ENCODE measurements at places on chromosomes 12 and 14. TPM values are rescaled to one million over a fixed set of nuclear protein-coding genes. Genes with fewer than 3 reads are reported as not detected.

OASL gene
- total RNA-seq, result 3.1 TPM

PTPRQ gene
- 1.3 TPM for total RNA-seq

TTLL5 gene
- total RNA-seq, result 30.1 TPM

GRCh38 chr12:120928864-120929652 is 24.9 kb upstream of the SPPL3 start:
- peak; percentile 25 for DNase-seq

DNA sequence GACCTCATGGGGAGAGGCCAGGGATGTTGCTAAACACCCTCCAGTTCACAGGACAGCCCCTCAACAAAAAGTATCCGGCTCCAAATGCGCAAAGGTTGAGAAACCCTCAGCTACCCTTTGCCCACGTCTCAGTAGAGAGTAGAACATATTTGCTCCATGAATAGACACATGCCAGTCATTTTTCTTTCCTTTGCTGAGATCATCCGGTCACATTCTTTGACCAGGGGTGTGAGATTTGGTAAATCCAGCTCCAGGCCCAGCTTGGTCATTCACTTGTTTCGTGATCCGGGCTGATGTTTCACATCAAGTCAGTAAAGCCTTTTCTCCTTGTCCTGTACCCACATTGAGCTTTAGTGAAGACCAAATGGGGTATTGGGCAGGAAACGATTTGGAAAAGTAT is 83.6 kb upstream of the LHX5 start:
- DNase-seq, result no peak

GRCh38 chr12:3921151-3921471 is 47.9 kb upstream of the PARP11 start:
- DNase-seq, result no peak

GRCh38 chr14:75279153-75279762 is 630 bp downstream of the FOS start:
- peak; percentile 84 for DNase-seq

- no peak for DNase-seq
Observed at GRCh38 chr14:52051871-52052270, 17.0 kb downstream of the NID2 start.

- DNase-seq, result no peak
Observed at GRCh38 chr12:64455506-64455905, 3.6 kb downstream of the TBK1 start.

DNA sequence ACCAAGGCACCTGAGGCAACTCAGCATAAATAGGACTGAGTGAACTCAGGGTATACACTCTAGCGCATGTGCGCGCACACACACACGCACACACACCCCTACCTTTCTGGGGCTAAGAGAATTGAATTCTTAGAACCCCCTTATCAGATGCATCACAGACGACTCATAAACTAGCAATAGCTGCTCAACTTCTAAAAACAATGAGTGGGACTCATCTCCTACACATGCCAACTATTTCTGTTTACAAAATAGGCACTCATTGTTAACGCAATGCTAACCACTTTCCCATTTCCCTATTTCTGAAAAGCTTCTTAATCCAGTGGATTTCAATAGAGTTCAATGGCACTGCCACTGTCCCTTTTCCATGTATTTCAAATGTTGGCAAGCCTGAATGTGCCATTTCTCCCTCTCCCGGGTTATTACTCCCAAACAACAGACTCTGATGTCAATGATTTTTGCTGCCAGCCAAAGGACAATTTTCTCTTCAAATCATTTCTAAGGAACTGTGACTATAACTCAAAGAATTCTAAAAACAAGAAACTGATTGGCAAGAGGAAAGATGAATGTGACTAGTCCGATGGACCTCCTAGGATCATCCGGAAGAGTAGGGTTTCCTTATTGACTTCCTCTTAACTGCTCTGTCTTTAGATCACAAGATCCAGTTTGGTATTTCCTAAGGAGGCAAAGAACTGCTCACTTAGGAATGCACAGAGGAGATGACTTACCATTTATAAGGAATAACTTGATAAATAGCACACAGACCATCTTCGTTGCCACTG is 48.8 kb downstream of the SLC38A1 start:
- DNase-seq, result no peak

DNA sequence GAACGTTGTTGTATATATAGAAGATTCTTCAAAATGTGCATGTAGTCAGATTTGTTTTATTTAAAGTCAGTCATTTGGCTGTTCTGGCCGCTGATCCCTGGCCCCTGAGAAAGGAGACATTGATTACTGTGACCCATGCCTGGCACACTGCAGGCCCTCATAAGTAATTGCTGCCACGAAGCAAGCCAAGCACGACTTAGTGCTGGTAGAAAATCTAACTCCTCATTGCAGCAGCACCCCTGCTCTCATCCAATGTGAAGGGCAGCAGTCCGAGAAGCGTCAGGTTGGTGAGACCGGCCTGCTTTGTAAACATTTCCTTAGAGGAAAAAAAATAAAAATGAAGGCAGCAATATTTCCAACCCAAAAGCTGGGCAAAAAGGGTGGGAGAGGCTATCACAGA is 22.8 kb upstream of the TMTC2 start:
- DNase-seq, result no peak

- DNase-seq, result no peak
Observed at GRCh38 chr14:73739174-73739898, 25.2 kb upstream of the PNMA1 start.

DNA sequence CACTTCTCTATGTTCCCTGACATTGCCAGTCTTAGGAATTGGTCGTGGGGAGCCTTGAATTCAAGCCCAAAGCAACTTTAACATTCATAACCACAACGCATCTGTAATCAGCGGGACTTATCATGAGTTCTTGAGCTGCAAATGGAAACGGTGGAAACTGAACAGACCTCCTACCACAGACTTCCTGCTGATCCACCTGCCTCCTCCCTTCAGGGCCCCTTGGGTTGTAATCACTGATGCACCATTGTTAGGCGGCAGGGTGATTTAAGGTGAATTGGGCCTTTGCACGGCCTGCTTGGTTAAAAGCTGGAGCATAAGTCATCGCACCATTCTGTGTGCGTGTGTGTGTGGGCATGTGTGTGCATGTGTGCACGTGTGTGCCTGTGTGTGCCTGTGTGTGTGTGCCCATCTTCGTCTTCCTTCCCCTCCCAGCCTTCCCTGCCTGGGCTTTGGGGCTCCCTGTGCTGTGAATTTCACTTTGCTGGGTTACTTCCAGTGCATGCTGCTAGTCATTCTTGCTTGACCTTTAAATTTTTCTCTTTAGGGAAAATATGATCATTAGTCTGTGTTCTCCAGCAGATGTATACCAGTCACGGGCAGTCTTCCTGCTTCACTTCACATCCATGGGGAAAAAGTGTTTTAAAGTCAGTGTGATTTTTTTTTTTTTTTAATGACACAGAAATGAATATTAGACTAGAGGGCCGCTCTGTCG is 29.1 kb downstream of the CHST11 start:
- no peak for DNase-seq

DNA sequence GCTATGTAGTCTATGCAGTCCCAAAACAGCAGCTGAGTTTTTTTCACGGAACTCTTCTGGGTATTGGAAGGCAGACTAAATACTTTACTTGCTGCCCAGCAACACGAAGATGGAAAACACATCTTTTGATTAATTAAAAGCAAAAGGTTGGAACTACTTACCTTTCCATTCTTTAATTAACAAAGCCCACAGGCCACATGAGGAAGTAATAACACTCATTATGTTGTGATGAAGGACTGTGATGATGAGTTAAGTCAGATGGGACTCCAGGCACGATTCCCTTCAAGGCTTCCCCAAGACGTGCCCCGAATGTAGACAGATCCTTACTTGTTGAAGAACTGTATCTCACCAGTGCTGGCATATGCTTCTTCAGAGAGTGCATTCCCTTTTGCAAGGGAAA is 129.0 kb downstream of the WIF1 start:
- no peak for DNase-seq

GRCh38 chr12:54736549-54736948 is 88.4 kb upstream of the DCD start:
- no peak for DNase-seq

GRCh38 chr12:129862561-129863175 is 41.2 kb downstream of the TMEM132D start:
- DNase-seq, result no peak

DNA sequence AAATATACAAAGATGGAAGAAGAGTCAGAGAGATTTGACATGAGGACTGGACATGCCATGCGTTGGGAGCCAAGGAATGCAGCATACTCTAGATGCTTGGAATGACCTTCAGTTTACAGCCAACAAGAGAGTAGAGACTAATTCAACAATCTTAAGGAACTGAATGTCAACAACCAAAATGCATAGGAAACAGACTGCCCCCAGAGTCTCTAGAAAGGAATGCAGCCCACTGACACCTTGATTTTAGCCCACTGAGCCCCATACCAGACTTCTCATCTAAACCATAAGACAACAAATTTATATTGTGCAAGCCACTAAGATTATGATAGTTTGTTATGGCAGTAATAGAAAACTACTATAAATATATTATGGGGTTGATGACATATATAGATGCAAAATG is 611.2 kb downstream of the RPS29 start:
- no peak for DNase-seq

DNA sequence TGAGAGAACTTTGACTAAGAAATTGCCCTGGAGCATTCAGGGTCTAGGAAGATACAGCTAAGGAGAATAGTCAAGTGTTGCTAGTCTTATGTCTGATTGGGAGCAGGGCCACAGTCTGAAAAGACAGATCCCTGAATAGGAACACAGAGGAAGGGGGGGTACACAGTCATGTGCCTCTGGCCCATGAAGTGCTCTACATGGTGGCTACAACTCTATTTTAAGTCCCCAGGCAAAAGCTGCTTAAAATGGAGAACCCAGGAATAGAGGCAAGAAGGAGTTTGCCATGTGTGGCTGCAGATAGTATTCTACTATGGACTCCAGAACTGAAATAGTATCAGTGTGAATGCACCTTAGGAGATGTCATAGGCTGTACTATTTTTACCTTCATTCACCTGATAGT is 118.0 kb upstream of the NPAS3 start:
- no peak for DNase-seq

- DNase-seq, result no peak
Observed at GRCh38 chr14:61555056-61555838, 140.1 kb upstream of the HIF1A start.

GRCh38 chr12:111056618-111057521 is 136.5 kb upstream of the MYL2 start:
- DNase-seq, result no peak

DNA sequence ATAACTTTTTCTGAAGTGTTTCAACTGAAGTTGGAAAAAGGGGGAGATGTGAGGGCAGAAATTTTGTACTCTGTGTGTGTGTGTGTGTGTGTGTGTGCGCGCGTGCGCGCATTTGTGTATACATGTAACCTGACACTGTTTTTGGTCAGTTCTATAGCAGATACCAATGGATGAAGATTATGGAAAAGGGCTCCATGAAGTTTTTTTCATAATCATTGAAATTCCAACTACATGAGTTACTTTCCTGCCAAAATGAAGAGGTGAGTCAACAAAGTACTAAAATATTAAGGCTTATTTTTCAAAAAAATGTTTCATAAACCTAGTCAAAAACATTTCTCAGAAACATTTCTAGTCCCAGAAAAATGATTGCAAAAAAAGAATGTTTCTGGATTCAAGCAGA is 25.7 kb upstream of the CERS5 start:
- DNase-seq, result no peak

DNA sequence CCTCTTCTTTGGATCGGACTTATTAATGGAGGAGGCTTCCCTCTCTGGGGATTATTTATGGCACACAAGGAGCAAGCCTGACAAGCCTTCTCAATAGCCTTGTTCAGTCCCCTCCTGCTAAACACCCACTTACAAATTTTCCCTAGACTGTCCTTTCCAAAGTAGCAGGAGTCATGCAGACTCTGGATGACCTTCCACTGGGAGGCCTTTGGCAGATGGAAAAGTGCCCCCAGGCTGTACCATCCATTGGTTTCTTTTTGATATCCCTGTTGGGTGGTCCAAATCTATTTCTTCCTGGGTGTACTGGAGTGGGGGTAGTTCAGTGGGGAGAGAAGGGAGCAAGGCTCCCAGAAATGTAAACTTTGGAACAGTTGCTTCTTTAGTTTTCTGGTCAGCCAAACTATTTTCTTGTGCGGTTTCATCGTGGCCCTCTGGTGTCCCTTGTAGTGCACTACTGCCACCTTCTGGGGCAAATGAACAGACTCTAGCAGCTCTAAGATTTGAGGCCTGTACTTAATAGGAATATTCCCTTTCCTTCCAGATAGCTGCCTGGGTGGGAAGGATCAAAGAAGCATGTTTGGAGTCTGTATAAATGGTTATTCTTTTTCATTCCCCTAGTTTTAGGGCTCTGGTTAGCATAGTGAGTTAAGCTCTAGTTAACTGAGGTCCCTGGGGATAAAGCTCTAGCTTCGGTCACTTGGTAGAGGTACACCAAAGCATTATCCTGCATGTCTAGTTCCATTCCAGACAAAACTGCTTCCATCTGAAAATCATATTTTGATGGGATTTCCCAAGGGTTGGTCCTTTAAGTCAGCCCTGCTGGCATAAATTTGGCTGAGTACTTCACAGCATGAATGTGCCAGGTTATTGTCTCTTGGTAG is 409.5 kb downstream of the SLC6A15 start:
- peak; percentile 40 for DNase-seq

DNA sequence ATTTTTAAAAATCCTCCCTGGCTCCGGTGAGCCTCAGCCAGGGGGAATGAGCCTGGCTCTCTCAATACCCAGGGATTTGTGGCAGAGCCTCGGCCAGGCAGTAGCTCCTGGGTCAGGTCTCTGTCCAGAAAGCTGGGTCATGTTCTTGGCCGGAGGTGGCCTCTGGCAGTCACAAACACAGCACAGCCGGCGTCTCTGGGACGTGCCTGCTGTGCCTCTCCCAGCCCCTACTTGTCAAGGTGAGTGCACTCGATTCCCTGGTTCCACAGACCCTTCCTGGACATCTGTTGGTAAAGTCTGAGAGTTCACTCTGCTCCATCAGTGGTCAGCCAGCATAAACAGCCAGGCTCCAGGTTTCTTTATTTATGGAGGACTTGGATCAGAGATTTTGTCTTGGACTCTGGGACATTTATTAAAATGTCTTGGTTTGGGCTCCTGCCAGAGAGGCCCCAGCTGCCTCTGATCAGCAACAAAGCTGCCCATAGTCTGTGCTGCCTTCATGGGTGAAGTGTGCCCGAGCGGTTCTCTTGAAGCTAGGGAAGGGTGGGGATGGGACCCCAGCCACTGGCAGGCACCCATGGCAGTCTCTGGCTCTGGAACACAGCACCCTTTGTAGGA is 56.7 kb downstream of the DGLUCY start:
- DNase-seq, result peak; percentile 18

Measured in mucosa of gallbladder (tissue), 1 donor.